ENCODE measurements at places on chromosomes 7 and 10.
A peak's percentile ranks its signal among the peaks of the same experiment; 100 is the strongest.

DNA sequence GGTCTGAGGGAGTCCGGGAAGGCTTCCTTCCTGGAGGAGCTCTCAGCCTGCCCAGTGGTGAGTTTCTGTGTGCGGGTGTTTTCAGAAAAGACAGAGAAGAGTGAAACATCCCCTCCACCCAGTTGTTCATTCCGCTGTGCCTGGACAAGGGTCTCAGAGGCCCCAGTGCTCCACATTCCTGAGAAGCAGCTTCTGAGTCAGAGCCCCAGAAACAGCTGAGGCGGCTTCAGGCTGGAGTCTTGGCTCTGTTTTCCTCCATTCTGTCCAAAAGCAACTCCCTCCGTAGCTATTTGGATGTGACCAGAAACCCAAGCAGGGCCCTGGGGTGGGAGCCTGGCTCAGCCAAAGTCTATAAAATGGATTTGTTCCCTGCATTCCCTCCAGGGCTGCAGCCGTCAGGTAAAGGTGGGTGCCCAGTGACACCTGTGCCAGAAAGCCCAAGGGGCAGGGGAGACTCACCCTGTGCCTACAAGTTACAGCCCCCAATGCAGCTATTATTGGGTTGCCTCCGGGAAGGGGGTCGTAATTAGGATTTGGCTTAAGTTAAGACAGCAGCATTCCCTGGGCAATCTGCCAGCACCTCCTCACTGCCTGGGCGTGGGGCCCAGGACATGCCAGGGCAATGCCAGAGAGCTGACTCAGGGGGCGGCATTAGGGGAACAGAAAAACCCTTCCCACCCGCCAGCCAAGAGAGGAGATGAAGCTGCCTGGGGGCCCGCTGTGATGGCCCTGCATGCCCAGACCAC, 13.1 kb upstream of the CAMK2G start:
- no peak for DNase-seq

- DNase-seq = no peak
Measured at GRCh38 chr10:11433657-11434056, 177.8 kb downstream of the USP6NL start.

DNA sequence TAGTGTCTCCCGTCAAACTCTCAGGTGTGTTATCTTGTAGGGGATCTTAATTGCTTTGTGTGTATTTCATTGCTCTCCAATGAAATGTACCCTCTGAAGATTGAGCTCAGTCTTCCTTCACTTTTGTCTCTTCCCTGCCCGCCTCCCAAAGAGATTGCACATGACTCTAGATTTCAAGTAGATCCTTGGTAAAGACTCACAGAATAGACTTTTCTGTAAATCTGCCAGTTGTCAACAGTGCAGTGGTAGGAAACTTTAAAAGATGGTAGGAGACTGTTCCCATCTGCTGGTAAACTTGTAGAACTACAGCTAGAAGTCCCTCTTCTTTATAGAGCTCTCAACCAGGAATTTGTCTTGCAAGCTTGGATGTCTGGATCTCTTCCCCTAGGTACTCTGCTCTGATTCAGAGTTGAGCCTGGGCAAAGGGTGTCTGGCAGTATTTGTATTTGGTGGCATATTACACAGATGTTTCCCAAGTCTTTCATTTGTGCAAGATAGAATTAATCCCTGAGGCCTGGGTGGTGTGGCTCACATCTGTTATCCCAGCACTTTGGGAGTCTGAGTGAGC, 9.6 kb downstream of the CCL26 start:
- no peak for DNase-seq

DNA sequence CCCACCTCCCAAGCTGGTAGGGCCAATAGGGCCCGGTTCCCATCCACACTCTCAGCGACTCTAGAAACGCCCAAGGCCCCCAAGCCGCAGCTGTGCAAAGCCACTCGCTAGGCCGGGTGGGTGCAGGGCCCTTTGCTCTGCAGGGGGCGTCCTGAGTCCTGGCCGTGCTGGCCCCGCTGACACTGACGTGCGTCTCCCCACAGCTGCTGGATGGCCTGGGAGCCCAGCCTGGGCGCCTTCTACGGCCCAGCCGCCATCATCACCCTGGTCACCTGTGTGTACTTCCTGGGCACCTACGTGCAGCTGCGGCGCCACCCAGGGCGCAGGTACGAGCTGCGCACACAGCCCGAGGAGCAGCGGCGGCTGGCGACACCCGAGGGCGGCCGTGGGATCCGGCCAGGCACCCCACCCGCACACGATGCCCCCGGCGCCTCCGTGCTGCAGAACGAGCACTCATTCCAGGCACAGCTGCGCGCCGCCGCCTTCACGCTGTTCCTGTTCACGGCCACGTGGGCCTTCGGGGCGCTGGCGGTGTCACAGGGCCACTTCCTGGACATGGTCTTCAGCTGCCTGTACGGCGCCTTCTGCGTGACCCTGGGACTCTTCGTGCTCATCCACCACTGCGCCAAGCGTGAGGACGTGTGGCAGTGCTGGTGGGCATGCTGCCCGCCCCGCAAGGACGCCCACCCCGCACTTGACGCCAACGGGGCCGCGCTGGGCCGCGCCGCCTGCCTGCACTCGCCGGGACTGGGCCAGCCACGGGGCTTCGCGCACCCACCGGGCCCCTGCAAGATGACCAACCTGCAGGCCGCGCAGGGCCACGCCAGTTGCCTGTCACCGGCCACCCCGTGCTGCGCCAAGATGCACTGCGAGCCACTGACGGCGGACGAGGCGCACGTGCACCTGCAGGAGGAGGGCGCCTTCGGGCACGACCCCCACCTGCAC, 31.6 kb upstream of the KNDC1 start:
- DNase-seq = no peak

- no peak for DNase-seq
Measured at GRCh38 chr7:40330408-40330807, 195.6 kb downstream of the SUGCT start.

- DNase-seq = no peak
Measured at GRCh38 chr10:128881086-128881485, 586.0 kb upstream of the MGMT start.

- peak; percentile 27 for DNase-seq
Measured at GRCh38 chr7:158237672-158238335, 349.8 kb downstream of the PTPRN2 start.
